GM18507 (cell line): ENCODE measurements at places on chromosomes 11 and 22.

DNA sequence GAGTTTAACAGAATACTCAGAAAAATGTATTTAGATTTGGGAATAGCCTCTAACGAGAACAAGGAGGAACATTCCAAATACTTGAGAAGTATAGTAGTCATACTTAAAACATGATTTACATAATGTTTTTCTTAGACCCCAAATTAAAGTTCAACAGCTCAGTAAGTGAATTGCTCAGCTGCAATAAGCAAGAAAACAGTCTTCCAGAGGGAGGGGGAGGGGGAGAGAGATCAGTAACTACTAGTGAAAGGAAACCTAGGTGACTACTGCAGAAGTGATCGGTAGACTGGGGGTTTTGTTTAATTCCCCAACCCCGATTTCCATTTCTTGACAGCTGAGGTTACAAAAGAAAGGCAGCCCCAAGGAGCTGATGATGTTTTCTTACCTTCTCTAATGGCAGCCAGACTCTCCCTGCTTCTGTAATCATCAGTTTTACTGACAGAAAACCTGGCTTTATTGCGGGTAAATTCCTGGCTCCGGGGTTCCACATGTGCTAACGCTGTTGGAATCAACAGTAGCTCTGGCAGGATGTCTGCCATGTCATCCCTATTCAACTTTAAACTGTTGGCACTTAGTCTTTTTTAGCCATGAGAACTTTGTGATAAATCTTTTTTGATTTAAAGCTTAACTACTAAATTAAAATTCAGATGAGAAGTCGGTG lies 82.4 kb upstream of the BIRC3 start:
- DNase-seq = no peak

DNA sequence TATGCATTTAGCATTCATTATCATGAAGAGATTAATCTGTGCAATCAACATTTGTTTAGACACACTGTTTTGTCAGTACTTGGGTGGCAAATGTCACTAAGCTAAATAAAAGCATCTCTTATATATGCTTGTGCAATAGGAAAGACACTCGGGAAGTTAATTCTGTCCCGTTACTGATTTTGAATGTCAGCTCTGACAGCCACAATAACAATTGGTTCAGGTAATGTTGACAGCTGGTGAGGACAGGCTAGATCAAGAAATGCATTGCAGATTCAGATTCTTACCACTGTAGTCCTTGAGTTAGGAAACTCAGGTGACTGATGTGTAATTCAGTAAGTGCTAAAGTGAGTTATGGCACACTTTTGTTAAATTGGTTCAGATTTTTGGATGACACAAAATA lies 523.8 kb upstream of the FAT3 start:
- no peak for DNase-seq

DNA sequence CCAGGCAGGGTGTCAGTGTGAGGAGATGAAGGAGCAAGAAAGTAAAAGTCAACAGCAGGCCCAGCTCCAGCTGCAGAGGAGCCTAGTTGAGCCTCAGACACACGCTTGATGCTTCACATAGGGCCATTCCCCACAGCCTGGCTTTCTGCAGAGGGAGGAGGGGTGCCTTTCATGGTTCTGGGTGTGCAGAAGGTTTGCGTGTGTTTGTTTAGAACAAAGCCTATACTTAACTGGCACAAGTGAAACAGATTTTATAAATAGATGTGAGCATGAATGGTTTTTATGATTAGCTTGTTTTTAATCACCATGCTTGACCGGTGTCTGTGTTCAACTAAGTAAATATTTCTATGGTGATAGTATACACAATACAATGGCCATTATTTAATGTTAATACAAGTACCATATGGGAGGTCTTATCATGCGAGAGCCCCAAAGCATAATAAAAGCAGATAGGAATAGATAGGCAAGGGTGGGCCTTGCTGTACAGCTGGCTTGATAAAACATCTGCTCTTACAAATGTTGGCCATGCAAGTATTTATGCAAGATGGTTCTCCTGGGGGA lies 290.2 kb downstream of the ETS1 start:
- no peak for DNase-seq

DNA sequence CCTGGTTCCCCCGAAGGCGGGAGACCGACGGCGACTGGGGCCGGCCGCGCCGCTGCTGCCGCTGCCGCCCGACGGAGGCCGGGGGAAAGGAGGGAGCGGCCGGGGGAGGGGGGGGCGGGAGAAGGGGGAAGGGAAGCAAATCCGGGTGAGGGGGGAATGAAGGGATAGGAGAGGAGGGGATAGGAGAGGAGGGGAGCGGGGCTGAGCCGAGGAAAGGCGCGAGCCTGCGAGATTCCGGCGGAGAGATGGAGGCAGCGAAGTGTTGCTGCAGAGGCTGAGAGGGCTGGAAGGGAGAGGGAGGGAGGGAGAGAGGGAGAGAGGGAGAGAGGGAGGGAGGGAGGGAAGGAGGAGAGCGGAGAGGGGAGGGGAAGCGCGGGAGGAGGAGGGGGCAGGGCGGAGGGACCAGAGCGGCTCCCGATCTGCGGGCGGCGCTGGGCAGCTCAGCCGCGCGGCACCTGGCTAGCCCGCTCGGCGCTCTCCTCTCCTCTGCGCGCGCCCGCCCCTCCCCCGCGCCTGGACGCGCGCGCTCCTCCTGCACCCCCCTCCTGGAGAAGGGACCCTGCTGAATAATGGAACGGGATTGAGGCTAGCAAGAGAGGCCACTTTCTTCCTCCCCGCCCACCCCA lies 52.3 kb downstream of the SLC22A12 start:
- DNase-seq = no peak

GRCh38 chr11:65355013-65355775 lies 643 bp downstream of the TIGD3 start:
- DNase-seq = peak; percentile 33

DNA sequence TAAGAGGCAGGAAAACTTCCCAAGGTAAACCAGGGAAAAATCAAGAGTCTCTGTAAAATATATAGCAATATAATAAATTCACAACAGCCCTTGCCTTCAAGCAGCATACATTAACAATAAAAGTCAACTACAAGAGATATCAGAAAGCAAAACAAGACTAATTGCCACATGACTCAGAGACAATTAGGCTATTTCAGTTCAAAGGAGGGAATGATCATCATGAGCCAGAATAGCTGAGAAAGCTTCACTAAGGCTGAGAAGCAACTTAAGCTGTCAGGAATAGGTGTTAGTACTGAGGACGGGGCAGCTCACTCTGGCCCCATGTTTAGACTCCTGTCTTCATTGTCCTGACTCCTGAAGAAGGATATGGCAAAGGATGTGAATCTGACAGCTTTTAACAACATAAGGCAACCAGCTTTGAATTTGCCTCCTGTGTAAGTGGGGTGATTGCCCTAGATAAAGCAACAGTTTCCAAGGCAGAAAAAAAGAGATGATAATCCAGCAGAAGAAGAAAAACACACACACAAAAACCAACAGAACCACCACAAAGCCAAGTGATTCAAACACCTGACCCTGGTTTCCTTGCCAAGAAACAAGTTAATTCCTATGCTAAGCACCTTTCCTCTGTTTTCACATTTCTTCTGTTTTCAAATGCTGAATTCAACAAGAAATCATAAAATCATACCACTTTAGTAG lies 60.8 kb downstream of the SIK3 start:
- DNase-seq = no peak

DNA sequence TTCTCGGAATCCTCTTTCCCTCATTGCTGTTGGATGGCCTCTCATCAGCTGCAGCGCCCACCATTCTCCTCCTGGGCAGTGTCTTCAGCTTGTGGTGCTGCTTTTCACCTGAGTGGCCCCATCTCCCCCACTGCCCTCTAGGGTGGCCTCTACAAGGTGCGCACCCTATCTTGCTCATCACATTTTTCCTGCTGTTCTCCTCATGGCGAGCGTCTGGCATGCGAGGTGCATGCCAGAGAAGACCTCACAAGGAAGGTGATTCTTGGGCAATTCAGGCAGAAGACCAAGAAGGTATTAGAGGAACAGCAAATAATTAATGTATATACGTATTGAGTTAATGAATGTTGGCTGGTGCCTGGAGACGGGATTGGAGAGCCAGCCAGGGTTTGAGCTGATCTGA lies 3.1 kb downstream of the AP2A2 start:
- DNase-seq = no peak

GRCh38 chr11:69654660-69655478 lies 13.9 kb downstream of the CCND1 start:
- DNase-seq = no peak

- no peak for DNase-seq
These were observed 241.6 kb downstream of the DLG2 start for GRCh38 chr11:85385547-85385946.

GRCh38 chr11:12682737-12683500 lies 8.7 kb downstream of the TEAD1 start:
- no peak for DNase-seq

DNA sequence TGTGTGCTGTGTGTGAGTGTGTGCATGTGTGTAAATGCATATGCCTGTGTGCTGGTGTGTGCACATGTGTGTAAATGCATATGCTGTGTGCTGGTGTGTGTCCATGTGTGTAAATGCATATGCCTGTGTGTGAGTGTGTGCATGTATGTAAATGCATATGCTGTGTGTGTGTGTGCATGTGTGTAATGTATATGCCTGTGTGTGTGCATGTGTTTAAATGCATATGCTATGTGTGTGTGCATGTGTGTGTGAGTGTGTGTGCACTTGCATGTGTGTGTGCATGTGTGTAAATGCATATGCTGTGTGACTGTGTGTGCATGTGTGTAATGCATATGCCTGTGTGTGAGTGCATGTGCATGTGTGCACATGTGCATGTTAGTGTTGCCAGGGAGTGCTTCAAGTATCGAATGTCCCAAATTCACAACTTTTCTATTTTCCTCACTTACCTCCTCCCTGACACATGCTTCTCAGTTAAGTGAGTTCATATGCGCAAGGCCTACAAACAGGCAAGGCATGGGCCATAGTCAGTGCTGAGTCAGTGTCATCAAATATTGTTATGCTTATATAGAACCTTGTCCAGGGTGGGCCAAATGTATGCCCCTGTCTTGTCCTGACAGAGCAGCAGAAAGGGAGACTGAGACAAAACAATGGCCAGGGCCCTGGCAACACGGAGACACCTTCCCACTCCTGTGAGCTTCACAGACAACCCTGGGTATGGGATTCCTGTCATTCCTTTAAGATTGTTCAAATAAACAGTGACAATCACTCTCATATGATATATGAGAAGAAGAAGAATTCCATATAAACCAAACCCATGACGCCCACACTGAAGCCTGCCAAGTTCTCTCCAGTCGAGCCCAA lies 38.6 kb downstream of the GGTLC2 start:
- DNase-seq = no peak

GRCh38 chr11:75375626-75376025 lies 23.7 kb upstream of the RPS3 start:
- DNase-seq = no peak

GRCh38 chr11:104011044-104011443 lies 25.4 kb upstream of the DDI1 start:
- DNase-seq = no peak

- DNase-seq = no peak
These were observed 5.4 kb upstream of the IGLL5 start for GRCh38 chr22:22882033-22882717.

- DNase-seq = no peak
These were observed 566 bp downstream of the DDB1 start for GRCh38 chr11:61332281-61332796.

GRCh38 chr22:30516731-30517130 lies 11.2 kb upstream of the SEC14L4 start:
- DNase-seq = no peak

DNA sequence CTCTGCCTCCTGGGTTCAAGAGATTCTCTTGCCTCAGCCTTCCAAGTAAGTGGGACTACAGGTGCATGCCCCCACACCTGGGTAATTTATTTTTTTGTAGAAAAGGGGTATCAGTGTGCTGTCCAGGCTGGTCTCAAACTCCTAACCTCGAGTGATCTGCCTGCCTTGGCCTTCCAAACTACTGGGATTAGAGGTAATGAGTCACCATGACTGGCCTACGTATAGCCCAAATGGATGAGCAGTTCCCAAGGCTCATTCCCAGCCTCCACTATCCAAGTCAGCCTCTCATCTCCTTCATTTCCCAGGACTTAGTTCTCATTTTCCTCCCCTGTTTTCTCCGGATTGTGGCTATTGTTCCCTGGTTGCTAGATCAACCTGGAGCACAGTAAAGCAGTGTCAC lies 5.6 kb downstream of the CCT8L2 start:
- DNase-seq = no peak

GRCh38 chr11:133134314-133135173 lies 397.8 kb downstream of the OPCML start:
- peak; percentile 28 for DNase-seq

DNA sequence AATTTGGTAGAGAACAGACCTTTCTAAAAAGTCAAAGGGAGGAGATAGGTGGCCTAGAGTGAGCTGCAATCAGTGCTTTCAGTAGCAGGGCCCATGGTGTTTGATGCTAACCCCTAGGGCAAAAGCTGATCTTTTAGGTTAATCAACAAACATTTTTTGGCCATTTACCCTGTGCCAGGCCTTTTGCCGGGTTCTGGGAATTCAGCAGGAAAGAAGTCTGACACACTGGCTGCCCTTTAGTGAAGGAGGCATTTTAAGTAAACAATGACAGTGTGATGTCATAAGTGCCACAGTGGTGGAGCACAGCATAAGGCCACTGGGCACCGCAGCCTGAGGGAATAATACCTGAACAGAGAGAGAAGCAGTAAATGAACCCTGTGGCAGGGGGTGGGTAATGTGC lies 29.0 kb downstream of the C22orf31 start:
- DNase-seq = no peak

- no peak for DNase-seq
These were observed 39.7 kb downstream of the APLP2 start for GRCh38 chr11:130109386-130109785.

GRCh38 chr22:27099946-27100722 lies 442.7 kb downstream of the MIAT start:
- DNase-seq = no peak

- DNase-seq = peak; percentile 26
These were observed 25.8 kb downstream of the KCNC1 start for GRCh38 chr11:17760102-17761029.

DNA sequence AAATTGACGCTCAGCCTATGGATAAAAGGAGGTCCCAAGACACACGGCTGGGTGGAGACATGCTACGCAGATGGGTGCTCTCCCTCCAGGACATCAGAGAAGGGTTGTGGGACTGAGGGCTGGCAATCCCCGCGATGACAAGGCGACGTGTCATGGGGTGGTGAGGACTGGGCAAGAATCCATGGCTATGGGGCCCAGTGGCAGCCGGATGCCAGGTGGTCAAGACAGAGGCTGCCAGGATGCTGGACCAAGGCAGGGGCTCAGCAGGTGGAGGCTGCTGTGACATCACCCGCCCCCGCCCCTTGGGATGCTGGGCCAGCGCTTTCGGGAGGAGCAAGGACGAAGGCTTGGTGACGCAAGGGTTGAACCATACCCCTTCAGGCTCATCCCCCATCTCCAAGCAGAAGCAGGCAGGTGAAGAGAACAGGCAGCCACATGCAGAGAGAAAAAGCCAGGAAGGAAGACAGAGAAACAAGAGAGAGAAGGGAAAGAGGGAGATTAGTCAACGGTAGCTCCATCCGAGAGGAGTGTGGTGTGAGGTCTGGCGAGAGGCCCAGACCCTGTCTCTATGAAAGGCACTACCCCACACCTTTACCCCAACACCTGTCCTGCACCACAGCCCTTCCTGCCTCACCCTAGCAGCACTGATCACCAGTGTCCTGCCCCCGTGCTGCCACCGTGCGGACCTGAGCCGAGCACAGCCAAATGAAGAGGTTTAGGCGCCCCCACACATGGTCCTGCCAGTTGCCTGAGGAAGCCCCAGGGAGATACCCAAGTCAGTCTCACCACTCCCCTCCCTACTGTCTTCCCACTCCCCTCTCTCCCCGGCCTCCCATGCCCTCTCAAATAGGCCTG lies 24.1 kb upstream of the RASL10A start:
- no peak for DNase-seq

GRCh38 chr11:63405114-63405513 lies 35.5 kb downstream of the SLC22A9 start:
- DNase-seq = no peak
